Spinal cord (tissue), 10 donors: ENCODE measurements at places on chromosomes 3 and 15. TPM values are rescaled to one million over a fixed set of nuclear protein-coding genes. Genes with fewer than 3 reads are reported as not detected.

- H3K4me3 ChIP-seq: no peak overlapping the region
- no peak overlapping the region for H3K27ac ChIP-seq
- no peaks in the 10 kb centered on the region for H3K27me3 ChIP-seq
- H3K4me1 ChIP-seq: peaks cover 9% of the 10 kb centered on the region
- no peaks in the 10 kb centered on the region for H3K36me3 ChIP-seq
Measured at GRCh38 chr3:139124197-139124596, 79.5 kb upstream of the PRR23C start.

GRCh38 chr15:81073801-81074200 lies 60.3 kb upstream of the CFAP161 start:
- no peaks in the 10 kb centered on the region for H3K27me3 ChIP-seq
- H3K4me1 ChIP-seq: no peaks in the 10 kb centered on the region
- no peak overlapping the region for H3K4me3 ChIP-seq
- no peak for DNase-seq
- H3K27ac ChIP-seq: no peak overlapping the region

The SMC4 gene
- total RNA-seq: 56.6 TPM

GRCh38 chr3:154766765-154767503 lies 313.2 kb upstream of the MME start:
- H3K4me1 ChIP-seq: no peaks in the 10 kb centered on the region
- H3K27me3 ChIP-seq: no peaks in the 10 kb centered on the region
- no peak for DNase-seq
- H3K4me3 ChIP-seq: no peak overlapping the region
- no peak overlapping the region for H3K27ac ChIP-seq
- no peaks in the 10 kb centered on the region for H3K36me3 ChIP-seq

The PLA2G4E gene
- total RNA-seq: not detected

DNA sequence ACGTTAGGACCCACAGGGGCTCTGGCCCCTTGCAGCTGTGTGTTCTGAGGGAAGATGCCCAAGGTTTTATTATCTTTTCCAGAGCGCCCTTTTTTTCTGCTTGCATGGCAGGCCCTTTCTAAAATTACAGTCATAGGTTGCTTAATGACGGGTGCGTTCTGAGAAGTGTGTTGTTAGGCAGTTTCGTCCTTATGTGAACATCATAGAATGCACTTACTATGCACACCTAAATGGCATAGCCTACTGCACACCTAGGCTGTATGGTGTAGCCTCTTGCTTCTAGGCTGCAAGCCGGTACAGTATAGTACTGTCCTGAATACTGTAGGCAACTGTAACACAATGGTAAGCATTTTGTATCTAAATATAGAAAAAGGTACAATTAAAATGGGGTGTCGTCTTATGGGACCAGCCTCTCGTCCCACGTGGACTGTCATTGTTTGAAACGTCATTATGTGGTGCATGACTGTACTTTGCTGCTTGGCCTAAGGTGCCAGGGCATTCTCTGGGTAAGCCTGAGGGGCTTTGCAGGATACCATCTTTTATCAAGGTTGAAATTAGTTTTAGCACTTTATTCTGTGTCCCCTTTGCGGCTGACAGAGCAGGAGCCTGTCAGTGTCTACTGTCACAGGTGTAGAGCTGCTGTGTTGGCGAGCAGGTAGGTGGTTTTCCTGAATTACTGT lies 10.9 kb downstream of the KLF13 start:
- no peak for DNase-seq
- H3K36me3 ChIP-seq: peaks cover 18% of the 10 kb centered on the region
- H3K27me3 ChIP-seq: no peaks in the 10 kb centered on the region
- H3K4me3 ChIP-seq: no peak overlapping the region
